ENCODE measurements at places on chromosomes 16 and 17.

DNA sequence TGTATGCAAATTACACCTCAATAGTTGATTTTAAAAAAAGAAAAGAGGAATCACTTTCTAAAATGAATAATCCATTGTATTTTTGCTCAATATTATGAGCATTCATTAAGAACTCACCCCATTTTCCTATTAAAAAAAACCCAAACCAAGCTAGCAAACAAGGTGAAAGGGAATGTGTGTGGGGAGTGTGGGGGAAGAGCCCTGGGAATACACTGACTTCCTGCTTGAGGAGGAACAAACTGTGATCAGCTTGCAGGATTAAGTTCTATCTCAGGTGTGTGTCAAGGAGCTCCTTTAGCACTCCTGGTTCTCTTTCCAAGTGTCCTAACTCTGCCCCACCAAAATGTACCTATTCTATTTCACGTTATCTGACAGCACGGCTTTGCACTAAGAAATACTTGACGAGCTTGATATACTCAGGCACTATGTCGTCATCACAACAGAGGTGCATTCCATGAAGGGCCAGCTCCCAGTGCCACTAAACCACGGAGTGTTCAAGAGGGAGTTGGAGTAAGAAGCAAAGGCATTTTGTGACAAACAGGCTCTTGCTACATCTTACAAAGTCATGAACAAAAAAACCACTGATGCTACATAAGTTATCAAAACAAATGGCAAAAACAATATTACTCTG is 73.2 kb downstream of the MYH10 start:
- DNase-seq = peak; percentile 36

DNA sequence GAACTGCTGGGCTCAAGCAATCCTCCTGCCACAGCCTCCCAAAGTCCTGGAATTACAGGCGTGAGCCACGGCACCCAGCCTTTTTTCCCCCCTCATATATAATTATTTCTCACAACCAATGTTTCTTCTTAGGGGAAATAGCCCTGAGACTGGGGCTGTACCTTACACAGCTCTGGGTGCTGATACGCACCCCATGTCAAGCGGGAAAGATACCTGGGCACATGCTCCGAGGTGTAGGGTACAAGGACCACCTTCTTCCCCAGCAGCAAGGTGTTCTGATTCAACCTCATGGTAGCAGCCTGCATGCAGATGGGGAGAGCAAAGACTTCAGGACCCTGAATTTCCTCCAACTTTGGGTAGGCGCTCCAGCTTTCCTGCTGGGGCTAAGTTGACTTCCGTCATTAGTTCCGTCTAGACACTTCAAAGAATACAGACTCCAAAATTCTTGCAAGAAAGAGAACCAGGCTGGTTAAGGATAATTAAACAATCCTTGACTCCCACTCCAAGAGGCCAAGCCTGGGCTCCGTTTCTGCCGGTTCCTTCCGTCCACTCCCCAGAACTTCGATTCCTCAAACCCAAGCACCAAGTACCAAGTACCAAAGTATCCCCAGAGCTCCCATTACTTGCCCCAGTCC is 619 bp downstream of the NAT9 start:
- DNase-seq = no peak

DNA sequence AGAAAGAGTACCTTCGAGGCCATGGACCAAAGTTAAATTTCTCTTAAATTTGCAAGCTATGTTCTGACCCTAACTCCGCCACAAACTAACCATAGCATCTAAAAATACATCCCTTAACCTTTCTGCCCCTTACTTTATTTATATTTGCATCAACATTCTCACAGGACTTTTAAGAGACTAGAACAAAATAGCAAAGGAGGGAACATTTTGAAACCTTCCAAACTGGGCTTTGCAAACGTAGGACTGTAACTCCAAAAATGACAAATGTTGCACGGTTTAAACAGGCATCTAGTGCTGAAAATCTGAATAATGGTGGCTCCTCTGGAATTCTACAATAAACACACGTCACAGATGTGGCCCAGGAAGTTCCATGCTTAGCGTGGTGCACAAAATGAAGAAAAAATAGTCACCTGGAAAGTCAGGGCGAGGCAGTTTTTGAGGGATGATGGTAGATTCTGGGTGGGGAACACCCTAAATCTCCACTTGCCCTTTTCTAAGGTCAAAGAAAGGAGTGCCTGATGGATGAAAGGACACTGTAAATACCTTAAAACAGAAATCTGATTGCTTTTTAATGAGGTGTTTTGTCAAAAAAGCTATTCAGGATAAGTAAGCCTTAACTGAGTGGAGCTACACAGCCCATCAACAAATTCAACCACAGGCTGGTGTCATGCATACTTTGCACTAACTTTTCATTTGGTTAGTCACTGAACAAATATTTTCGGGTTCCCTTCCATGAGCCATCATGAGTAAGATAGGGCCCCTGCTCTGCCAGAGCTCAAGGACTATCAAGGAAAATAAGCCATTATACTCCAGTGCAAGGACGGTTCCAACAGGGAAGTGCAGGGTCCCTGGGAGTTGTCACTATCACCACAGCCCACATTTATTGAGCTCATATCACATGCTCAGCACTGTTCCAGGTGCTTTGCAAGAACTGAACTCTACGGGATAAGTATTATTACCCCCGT is 21.2 kb downstream of the ARHGAP17 start:
- peak; percentile 96 for DNase-seq

DNA sequence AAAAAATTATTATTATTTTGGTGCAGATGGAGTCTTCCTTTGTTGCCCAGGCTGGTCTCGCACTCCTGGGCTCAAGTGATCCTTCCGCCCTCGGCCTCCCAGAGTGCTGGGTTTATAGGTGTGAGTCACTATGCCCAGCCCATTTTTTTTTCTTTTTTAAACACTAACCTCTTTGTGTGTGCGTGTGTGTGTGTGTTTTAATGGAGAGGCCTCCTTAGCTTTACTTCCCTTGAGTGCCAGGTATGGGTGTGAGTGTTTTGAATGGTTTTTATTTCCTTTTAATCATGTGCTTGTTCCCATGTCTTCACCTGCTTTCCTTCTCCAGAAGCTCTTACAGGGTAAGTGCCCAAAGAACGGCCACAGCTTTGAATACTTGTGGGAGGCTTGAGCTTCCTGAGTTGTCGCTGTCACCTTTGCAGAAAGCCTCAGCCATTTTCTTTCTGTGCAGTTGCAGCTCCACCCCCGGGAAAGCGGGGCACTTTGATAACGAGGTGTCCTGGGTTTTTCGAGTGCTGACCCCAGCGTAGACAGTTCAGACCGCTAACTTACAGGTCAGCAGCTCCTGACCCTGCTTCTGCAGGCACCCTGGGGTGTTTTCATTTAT is 22.6 kb downstream of the AKAP1 start:
- peak; percentile 66 for DNase-seq

DNA sequence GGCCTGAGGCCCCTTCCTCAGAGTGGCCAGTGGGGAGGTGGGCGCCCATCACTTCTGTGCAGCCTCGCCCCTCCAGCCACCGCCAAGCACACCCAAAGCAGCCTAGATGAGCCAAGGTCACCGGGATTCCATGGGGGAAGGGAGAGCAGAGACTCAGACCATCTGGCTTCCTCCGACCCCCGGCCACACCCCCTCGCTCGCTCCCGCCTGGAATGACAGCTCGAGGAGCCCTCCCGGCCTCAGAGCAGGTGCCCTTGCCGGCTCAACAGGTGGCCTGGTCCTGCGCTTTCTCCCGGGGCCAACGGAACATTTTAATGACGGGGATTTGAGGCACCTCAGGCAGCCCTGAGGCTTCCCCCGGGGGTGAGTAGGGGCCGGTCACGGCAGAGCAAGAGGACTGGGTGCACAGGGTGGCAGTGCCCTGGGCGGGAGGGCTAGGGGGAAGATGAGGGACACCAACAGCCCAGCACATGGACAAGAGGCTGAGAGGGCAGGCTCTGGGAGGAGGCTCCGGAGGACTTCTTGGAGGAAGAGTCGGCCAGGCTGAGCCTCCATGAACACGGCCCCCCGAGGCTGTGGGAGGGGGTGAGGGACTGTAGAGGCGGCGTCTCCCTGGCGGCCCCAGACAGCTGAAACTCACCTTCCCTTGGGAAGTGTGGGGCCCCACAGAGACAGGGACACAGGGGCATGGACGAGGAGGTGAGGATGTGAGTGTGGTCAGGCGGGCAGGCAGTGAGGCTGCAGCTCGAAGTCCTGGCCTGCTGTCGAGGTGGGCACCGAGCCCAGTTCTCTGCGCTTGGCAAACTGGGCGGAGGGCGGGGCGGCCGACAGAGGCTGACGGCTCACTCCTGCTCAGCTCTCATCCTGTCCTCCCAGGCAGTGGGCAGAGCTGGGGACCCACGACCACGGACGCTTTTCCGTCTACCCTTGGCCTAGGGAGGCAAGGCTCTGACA is 12.5 kb upstream of the C1QTNF8 start:
- DNase-seq = peak; percentile 5

GRCh38 chr16:50478773-50479149 is 69.4 kb upstream of the NKD1 start:
- DNase-seq = no peak

DNA sequence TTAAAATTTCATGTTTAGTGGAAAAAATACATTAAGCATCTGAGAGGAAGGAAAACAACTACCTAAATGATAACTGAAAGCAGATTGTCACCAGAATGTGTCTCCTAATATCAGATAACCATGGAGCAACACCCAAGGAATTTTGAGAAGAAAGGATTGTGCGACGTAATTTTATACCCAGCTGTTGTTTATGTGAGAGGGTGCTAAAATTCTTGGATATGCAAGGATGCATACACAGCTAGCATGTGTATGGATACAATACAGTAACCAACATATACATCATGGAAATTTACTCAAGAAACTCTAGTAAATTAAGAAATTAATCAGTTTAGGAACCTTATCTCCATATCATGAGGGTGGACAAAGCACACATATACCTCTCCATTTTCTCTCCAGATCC is 290.9 kb downstream of the HS3ST3A1 start:
- no peak for DNase-seq

DNA sequence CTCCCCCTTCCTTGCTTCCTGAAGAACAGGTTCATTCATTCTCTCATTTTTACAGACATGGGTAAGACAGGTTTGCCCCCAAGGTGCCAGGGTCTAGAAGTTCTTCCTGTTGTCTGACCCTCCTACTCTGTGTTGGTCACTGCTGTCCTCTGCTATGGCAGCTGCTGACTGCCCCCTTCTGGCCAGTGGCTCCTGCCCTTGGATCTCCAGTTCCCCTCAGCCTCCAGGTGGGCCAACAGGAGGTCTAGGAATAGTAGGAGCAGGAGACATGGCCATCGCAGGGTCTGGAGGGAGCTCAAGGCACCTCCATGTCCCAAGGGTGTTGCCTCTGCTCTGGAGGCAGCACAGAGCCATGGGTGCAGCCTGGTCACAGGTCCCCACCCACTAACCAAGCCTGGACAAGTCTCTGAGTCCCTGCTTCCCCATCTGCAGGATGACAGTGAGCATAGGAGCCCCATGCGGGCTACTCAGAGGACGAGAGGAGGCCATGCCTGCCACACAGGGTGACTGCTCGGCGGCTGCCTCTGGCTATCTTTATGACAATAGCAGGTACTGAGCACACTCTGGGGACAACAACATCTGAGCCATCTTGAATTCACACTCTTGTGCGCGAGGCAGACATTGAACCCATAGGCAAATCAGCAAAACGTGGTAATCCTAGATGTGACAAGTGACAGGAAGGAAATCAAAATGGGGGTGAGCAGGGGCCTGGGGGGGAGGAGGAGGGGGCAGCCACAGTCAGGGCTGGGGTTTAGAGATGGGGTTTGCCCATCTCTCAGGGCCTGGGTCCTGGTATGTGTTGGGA is 27.0 kb upstream of the NXPH3 start:
- peak; percentile 52 for DNase-seq

GRCh38 chr16:53518550-53519416 is 15.8 kb upstream of the AKTIP start:
- peak; percentile 42 for DNase-seq

- no peak for DNase-seq
These were observed 541 bp downstream of the VKORC1 start for GRCh38 chr16:31094088-31094423.

DNA sequence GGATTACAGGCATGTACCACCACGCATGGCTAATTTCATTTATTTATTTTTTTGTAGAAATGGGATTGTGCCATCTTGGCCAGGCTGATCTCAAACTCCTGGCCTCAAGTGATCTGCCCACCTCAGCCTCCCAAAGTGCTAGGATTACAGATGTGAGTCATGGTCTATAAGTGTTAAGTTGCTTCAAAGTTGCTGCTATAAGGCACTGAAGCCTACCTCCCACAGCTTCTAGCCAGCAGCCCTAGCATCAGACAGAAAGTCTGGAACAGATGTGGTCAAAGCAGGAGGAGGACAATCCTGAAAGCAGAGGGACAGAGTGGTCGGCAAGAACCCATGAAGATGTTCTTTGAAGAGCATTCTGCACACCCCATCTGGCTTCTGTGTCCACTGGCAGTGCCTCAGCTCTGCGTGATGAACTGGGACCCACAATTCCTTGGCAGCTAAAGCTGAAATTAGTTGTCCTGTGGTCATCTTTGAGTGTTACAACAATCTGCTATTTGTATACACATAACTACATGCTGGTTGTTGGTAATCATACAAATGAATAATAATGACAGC is 11.2 kb downstream of the MAP3K14 start:
- DNase-seq = peak; percentile 73

DNA sequence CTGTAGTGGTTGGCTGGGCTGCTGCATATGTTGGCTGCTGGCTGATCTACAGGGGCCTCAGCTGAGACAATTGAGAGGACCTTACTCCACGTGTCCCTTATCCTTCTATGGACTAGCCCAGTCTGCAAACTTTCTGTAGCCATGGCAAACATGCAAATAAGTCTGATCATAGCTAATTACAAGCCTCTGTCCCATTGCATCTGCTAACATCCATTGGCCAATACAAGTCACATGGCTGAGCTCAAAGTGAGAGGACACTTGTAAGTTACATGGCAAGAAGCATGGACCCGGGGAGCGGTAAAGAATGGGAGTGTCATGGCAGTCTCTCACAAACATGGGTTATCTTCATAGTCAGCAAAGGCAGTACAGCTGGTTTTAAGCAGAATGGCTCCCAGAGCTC is 11.6 kb upstream of the IL4R start:
- DNase-seq = no peak

DNA sequence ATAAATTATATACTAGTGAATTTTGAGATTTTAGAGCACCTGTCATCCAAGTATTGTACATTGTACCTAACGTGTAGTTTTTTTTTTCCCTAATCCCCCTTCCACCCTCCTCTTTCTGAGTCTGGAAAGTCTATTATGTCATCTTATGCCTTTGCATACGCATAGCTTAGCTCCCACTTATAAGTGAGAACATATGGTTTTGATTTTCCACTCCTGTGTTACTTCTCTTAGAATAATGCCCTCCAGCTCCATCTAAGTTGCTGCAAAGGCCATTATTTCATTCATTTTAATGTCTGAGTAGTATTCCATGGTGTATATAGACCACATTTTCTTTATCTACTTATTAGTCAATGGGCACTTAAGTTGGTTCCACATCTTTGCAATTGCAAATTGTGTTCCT is 177.0 kb upstream of the C16orf82 start:
- DNase-seq = no peak

DNA sequence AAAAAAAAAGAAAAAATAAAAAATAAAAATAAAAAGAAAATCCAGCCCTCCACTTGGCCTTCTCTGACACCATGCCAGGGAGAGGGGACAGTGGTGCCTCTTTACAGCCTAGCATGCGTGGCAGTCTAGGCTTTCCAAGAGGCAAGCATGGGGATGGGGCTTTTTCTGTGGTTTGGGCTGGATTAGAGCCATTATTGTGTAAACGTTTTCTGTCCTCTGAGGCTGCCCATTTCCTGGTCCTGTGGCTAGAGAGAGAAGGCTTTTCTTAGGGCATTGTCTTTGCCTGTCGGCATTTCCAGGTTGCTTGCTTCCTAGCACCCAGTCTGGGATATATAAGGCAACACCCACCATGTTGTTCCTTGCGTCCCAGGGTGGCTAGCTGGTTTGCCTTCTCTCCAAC is 2.7 kb upstream of the DHRS7B start:
- DNase-seq = no peak

- peak; percentile 31 for DNase-seq
These were observed 17.3 kb downstream of the COG1 start for GRCh38 chr17:73210002-73210678.

All from EH (cell line).